ENCODE measurements at places on chromosomes 2 and 18.

GRCh38 chr2:158013891-158014290 is 87.8 kb upstream of the UPP2 start:
- DNase-seq = no peak

DNA sequence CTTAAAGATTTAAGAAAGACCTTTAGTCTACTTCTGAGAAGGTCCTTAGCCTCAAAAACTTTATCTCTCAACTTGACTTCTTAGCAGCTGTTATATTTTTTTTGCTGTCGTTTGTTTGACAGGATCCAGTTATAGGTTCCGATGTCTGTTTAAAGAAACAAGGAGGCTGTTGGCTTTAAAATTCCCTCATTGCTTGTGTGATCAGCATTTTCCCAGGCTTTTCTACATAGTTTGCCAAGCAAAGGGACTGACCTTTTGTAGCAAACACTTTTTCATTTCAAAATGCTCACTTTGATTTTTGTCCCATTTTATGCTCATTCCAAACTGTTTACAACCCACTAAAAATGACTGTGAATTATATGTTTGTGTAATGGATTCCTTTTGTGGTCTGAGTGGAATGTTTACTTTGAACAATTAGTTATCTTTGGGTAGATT is 394.9 kb downstream of the ARHGAP15 start:
- no peak for DNase-seq

GRCh38 chr2:232741294-232741693 is 35.1 kb downstream of the KCNJ13 start:
- no peak for DNase-seq

GRCh38 chr2:74693213-74693612 is 39.2 kb downstream of the SEMA4F start:
- no peak for DNase-seq

- DNase-seq = no peak
Observed at GRCh38 chr2:148165975-148166374, 145.1 kb downstream of the MBD5 start.

- DNase-seq = no peak
Observed at GRCh38 chr18:30971338-30971956, 71.1 kb downstream of the DSC3 start.

DNA sequence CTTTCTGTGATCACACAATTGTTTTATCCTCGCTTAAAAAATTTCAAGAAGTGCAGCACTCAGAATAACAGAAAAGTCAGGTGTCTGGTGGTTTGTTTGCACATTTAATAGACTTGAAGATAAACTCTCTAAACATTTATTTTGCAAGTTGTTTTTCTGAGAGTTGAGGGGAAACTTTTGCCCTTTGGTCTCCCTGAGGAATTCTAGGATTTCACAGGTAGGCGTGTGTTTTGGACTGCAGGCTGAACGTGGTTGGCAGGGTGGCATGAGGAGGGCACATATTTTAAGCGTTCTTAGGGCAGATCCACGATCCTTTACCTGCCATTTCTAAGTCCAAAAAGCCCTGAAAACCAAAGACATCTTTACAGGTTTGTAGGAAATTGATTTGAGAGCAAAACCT is 188.6 kb downstream of the NEDD4L start:
- DNase-seq = no peak

DNA sequence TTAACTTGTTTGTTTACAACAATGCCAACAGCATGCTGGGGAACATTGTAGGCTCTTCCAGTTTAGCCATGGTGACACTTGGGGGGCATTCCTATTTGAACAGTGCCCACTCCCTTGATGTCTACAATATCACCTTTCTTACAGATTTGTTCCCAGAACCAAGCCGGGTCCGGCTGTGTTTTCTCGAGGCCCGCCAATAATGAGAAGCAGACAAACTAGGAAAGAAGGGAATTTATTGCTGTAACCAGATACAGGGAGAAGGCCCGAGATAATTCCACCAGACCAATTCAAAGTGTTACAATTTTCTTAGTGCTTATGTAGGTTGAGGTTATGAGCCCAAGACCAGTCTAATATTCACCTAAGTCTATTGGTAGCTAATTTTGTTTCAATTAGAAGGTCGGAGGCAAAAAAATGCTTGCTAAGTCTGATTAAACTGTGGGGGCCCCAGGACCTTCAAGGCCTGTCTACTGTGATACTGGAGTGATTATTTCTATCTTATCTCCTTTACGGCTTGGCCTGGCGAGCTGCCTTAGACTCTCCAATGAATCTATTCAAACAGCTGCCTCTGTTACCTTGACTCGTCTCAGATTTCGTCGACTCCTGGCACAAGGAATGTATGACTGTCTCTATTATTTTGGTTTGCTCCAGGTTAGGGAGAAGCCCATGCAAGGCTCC is 59.1 kb upstream of the PSME4 start:
- no peak for DNase-seq

DNA sequence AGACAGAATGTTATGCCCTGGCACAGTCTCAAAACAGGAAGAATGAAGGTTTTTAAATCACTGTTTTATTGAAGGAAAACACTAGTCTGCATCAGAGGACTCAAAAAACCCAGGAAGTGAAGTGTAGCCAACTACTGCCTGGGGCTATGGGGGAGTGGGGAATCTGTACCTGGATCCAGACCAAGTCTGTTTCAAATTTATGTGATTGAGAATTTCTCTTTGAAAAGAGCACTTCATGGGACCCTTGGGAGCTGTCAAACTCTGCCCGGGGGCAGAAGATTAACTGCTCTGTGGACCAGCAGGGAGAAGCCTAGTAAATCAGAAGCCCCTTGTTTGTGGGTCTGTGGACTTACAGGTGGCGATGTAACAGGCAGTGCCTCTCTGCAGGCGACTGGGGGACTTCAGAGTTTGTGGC is 45.3 kb upstream of the TANC1 start:
- no peak for DNase-seq

GRCh38 chr2:196076778-196077568 is 8.3 kb upstream of the DNAH7 start:
- no peak for DNase-seq

GRCh38 chr2:25149646-25150045 is 18.7 kb downstream of the POMC start:
- DNase-seq = no peak

DNA sequence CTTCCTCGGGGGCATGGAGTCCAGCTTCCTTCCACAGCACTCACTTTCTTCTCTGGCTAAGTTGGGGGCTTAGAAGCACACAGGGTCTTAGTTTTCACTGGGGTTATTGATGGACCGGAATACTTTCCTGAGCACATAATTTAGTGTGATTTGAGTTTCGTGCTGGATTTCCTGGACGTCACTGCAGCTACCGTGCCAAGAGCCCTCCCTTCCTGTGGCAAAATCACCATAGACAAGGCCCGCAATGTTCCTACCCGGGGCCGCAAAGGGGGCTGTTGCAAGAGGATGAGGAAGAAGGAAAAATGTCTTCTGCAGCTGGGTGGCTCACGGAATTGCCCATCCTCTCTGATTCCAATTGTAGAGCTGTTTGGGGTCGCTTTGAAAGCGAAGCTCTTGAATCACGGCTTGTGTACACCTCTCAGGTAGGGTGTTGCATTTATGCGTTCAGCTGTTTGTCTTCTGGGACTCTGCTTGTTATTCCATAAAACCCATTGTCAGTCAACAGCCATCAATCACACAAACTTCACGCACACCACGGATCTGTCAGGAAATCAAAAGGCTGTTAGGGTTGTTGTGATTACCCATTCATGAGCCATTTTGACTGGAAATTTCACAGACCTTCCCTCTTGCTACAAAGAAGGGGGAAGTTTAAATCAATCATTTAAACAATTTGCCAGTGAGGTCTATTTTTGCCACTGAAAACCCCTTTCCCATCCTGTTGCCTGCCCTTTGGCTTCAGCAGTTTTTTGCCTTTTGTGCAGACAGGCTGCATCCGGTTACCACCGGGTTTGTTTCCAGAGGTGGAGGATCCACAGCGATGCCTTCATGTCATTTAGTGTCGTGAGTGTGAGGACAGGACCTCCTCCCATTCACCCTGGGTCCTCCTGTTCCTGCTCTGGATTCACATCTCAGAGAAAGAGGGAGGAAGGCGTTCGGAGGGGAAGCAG is 36.0 kb downstream of the SMIM21 start:
- no peak for DNase-seq

DNA sequence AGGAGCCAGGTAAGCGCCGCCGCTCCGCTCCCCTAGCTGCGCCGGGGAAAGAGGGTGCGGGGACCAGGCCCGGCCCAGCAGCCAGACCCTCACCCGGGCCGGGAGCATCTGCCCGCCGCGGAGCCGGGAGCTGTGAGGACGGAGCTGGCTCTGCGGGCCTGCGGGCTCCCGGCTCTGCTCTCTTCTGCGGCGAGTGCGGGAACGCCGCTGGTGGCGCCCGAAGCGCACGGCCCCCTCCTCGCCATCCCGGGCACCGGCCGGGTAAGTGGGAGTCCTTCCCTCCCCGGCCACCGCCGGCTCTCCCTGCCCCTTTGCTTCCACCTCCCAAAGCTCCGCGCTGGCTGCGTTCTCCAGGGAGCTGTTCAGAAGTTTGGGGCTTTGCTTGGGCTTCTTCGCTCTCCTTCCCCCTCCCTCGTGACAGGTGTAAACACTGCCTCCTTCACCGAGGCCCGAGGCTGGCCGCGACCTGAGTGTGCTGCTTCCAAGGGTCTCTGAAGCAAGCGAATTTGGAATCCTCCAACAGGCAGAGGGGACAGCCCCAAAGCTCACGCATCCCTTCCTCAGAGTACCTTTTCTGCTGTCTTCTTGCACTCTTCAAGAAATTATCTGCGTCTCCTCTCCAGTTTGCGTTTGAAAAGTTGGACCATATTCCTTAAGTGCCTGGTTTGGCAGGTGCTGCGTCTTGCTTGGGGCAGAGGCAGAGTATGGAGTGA is 632 bp downstream of the AFTPH start:
- DNase-seq = no peak

- no peak for DNase-seq
Observed at GRCh38 chr2:218434456-218434855, 15.5 kb downstream of the VIL1 start.

DNA sequence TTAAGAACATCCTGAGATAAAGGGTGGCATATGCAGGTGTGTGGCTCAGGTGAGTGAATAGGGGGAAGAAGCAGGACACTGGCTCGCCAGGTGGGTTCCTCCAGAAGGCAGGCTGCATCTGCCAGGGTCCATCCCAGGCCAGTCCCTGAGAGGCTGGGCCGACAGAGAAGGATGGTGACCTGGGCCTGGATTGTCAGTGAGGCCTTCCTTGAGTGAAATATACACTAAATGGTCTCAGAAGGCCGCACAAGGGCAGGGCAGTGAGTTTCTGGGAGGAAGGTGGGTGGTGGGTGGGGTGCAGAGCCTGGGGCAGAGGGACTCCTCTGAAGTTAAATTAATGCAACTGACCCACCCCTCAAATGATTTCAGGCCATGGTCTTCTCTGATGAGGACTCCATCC is 182.1 kb downstream of the ANKRD30B start:
- no peak for DNase-seq

- DNase-seq = no peak
Observed at GRCh38 chr2:214180071-214180470, 230.8 kb upstream of the VWC2L start.

GRCh38 chr2:174824068-174824467 is 59.8 kb upstream of the CHRNA1 start:
- DNase-seq = no peak

- DNase-seq = no peak
Observed at GRCh38 chr2:25528173-25528572, 145.2 kb downstream of the DTNB start.

- no peak for DNase-seq
Observed at GRCh38 chr2:118848381-118849225, 1.2 kb upstream of the EN1 start.

DNA sequence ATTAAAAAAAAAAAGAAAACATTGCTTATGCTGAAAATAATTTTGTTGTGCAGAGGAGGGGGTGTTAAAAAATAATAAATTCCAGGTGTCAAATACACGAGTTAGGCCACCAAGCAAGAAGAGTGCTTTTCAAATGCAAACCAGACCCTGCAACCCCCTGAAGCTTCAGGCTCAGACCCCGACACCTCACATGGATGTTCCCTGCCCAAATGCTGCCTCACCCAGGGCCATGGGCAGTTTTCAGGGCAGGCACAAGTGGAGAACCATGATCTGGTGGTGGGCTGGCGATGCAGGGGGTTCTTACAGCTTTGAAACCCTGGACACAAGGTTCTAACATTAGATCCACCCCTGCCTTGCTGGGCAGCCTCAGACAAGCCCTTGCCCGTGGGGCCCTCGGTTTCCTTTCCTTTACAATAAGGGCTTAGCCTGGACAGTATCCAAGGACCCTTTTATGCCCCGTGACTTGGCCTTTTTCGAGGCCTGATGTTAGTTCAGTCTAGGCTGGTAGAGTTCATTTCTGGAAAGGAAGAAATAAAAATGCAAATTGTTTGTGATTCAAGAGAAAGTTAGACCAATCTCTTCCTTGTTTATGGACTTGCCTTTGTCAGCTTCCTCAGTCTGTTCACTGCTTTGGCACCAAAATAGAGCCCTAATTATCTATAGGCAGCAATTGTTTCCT is 168.7 kb downstream of the DDX1 start:
- DNase-seq = no peak

- DNase-seq = no peak
Observed at GRCh38 chr2:46332686-46333281, 35.6 kb downstream of the EPAS1 start.

DNA sequence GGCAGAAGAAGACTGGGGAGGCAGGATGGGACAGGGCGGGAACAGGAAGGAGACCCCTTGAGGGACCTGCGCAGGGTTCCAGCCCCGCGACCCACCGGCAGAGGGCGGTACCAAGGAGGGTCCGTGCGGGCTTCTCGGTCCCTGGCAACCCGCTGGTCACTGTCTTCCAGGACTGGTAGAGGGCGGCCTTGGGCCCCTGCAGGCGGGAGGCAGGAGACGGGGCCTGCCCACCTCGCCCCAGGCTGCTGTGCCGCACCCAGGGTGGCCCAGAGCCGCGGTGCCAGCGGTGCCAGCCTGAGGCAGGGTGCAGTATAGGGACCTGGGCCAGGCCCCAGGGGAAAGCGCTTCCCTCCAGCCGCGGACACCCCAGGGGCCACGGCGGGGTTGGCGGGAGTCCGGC is 34.5 kb downstream of the NEURL3 start:
- DNase-seq = peak; percentile 37

DNA sequence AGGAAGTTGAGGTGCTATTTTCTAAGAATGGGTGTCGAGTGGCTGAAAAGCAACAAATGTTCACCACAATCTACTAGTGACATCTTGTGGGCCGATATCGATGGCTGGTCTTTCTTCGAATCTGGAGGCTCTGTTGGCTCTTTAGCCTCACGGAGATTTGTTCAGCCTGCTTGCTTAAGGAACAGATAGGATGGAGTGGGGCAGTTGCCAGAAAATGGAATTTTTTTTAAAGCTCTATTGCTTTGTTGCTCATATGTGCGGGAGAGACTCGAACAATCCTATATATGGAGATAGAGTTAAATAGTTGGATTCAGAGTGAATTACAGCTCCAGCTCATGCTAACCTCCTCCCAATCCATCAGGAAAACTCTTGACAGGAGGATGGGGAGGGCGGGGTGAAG is 70.9 kb upstream of the LYPD6B start:
- DNase-seq = no peak

GRCh38 chr18:14074187-14074586 is 58.0 kb downstream of the ZNF519 start:
- DNase-seq = no peak

DNA sequence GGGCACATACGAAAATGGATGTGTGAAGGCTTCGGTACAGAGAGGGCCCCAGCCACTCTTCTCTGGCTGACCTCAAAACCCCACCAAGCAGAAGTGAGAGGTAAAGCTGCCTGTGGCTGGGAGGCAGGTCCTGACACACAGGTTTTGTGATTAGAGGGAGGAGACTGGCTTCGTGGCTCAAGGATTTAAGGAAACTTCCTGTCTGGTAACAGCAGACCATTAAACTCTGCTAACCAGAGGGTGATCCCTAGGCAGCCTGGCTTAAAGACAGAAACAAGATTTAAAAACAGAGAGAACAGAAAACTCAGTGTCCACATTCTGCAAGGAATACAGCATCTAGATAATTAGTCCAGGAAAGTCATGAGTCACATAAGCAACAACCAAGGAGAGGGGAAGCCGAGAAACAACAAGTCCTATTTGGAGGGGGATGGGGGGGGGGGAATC is 101.9 kb downstream of the NFATC1 start:
- DNase-seq = no peak

Data from T-helper 2 cell treated with Interferon-gamma antibody and Interleukin-4, amounts not matched to agents 5 μg/mL and 100 μg/mL, for 36 hours (primary cell).